ENCODE measurements at places on chromosomes 2 and 18.

- no peak for DNase-seq
These were observed 695.1 kb downstream of the ZEB2 start for GRCh38 chr2:143824791-143825190.

DNA sequence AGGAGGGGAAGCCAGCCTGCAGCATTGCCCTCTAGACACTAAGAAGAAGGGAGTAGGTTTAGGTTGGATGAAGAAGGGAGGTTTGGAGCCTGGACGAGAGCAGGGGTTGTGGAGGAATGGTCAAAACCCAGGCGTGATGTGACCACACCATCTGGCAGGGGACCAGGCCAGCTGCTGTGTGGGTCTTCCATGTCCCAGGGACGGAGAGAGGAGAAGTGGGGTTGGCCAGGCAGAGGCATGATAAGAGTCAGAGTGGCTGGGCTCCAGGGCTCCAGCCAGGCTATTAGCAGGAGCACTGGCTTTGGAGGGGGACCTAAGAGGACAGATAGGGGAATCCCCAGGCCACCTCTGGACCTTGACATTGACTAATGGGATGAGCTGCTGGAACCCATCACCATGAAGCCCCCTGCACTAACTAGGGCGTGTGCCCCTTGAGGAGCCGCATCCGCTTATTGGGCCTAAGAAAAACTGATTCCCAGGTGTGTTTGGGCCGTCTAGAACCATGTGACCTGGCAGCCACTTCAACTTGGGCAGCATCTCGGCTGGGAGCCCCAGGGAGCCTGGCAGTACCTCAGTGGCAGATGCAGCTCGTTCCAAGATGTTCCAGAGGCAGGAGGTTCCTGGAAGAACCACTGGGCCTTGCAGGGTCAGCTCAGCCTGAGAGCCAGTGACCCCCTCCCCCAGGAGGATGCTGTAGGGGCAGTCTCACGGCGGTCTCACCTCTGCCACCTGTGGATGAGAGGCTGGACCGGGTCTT is 235.1 kb downstream of the AGAP1 start:
- no peak for DNase-seq

DNA sequence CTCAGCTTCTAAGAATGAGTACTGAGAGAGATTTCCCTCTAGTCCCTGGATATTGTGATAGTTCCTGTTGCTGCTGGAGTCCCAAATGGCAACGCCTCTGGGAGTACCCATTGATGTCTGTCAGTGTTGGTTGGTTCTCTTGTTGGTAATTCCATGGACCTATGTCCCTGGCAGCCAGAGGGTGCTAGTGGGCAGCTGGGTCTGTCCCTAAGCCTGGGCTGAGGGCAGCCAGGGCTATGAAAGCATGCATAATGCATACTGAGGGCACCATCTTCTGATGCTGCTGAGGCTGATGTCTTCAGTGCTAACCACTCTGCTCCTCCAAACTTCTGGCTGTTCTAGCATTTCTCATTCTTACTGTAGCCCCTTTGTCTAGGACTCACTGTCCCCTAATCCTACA is 35.9 kb downstream of the NABP1 start:
- DNase-seq, result no peak

DNA sequence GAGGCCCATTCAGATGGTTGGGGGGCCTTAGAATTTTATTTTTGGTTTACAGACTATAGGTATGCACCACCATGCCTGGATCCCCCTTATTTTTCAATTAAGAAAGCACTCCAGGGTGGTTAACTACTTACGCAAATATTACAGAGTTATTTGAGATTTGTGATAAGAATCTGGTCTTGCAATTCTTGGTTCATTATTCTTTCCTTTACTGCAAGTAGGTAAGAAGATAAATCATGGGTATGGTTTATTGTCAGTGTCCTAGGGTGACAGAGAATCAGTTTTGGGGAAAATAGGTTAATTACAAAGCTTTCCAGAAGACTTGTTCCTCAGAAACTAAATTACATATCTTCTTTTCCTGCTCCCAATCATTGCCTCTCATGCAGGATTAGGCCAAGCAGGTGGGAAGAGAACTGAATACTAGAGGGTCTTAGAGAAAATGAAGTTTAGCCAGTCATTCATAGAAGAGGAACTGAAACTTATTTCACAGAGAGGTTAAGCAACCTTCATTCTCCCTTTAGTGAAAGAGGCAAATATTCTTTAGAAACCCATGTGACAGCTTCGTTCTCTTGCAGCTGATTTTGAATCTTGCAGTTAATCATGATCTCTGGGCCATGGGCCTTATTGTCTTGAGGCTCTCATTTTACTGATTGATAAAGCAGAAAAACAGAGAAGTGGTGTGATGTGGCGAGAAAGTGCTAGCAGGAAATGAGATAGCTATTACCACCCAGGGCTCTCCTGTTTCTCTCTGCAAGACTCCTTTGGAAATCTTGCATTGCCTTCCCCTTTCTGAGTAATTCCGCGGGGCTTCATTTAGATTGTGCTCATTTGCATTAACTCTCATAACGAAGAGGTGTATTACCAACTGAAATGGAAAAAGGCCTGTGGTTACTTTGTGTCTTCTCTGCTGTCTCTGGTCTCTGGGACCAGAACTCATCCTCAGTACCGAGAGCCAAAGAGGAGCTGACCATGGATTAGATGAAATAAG is 44.8 kb upstream of the ARHGAP25 start:
- DNase-seq, result no peak

DNA sequence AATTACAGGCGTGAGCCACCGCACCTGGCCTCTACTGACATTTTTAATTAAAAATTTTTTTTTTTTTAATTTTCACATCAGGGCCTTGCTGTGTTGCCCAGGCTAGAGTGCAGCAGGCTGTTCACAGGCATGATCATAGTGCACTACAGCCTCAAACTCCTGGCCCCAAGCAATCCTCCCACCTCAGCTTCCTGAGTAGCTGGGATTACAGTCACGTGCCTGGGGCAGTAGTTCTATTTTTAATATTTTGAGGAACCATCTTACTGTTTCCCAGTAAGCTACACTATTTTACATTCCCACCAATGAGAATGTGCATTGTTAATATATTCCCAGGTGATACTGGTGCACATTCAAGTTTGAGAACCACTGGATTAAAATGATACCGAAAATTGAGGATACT is 92.7 kb downstream of the WDSUB1 start:
- DNase-seq, result no peak

GRCh38 chr2:60354713-60355112 is 198.7 kb downstream of the BCL11A start:
- DNase-seq, result peak; percentile 75

GRCh38 chr2:96874198-96874831 is 4.4 kb upstream of the SEMA4C start:
- no peak for DNase-seq

DNA sequence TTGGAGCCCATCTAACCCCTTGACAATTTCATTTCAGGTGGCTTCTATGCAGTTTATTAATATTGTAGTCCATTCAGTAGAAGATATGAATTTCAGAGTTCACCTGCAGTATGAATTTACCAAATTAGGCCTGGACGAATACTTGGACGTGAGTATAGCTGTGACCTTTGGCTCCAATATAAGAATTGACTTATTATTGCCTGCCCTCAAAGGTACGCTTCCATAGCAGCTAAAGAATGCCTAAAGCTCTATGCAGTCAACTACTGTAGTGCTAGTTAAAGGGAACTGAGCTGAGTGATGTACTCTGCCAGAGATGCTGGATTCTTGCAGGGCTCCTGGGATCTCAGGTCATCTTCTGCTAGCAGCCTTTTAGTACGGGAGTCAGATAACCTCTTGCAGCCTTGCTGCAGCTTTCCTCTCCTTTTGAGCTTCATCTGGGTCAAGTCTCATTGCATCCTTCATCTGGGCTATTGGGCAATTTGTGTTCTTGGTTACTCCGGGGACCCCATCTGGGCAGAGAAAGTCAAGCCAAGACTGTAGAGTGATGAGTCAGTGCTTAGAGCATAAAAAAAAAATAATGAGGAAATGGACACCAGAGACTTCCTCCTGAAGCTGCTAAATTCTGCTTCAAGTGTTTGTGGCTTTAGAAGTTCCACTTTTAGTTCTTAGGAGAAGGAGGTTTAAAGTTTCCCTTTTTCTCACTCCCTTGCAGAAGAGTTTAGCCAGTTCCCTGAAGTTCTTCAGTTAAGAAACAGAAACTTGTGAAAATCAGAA is 105.6 kb downstream of the PRPF40A start:
- DNase-seq, result no peak

DNA sequence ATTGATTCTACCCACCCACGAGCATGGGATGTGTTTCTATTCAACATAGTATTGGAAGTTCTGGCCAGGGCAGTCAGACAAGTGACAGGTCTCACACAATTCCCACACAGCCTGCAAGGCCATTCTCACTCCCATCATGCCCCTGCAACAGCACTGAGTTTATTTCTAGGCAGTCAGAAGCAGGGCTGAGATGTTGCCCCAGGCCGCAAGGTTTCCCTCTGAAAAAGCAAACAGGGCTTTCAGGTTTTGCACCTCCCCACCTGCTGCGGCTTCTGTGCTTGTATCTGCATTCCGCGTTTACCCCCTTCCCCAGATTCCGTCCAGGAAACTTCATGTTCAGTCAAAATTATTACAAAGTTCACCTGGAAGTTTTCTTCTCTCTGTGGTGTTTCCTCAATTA is 9.4 kb upstream of the TACR1 start:
- DNase-seq, result no peak

DNA sequence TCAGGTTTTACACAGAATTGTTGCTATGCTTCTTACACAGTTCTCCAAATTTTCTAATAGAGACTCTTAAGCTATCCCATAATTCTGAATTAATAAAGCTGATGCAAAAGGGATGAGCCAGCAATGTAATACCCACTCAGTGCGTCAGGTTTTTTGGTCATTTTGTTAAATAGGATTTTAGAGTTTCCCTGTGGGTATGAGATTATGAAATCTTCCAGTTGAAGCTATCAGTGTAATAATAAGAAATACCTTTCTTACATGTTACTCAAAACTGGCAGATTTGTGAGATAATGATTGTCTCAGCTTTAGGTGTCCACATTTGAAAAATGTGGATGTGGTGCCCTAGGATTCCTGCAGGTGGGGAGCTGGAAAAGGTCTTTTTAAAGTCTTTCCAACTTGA is 44.5 kb downstream of the SOCS6 start:
- DNase-seq, result no peak

GRCh38 chr2:179019260-179019659 is 30.7 kb downstream of the CCDC141 start:
- DNase-seq, result no peak

DNA sequence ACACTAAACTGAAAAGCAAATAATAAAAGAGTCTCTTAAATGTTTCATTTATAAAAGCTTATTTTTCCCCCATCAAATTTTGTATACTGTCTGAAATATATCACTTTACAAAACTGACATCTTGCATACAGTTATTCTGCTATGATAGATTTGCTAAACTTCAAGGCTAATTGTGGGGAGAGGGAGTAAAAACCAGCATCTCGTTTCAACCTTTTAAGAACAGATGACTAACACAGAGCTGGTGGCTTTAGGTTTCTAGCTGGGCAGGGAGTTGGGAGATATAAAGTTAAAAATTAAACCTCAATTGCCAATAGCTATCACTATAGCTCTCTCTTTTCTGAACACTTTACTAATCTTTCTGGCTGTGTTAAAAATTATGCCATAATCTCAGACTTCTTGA is 23.5 kb downstream of the C1D start:
- no peak for DNase-seq

GRCh38 chr2:42974169-42974720 is 181.9 kb upstream of the HAAO start:
- DNase-seq, result no peak

DNA sequence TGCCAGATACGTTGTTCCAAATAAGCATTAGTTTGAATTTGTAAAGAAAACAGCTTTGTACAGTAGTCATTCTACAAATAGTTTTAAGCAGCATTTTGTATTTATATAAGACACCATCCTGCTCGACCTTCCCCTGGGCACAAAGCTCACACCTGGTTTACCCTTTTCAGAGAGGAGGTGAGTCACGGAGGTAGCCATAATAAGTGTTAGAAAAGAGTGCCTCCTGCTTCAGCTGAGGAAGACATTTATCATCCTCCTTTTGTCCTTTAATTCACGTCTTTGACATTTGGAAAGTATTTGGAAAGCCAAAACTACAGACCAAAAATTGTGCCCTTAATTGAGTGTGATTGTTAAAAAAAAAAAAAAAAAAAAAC is 6.8 kb downstream of the RAB12 start:
- peak; percentile 93 for DNase-seq

- no peak for DNase-seq
These were observed 114.3 kb downstream of the DIS3L2 start for GRCh38 chr2:232075859-232076258.

DNA sequence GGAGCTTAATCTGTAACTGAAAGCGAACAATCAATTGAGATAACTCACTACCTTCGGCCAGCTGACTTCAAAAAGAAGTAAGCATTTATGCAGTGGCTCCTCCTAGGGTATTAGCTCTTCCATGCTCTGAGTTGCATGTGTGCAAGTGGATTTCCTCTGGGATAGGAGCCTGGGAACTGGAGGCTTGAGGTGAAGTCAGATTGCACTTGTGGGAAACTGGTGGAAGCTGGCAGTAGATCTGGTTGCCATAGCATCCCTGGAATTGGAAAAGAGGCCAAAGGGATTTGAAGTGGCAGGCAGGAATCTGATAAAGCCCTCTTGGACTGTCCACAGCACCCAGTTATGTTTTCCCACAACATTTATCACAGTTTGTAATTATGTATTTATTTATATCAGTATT is 50.6 kb upstream of the FMNL2 start:
- DNase-seq, result no peak

- DNase-seq, result no peak
These were observed 61.4 kb downstream of the TGOLN2 start for GRCh38 chr2:85266146-85267041.

DNA sequence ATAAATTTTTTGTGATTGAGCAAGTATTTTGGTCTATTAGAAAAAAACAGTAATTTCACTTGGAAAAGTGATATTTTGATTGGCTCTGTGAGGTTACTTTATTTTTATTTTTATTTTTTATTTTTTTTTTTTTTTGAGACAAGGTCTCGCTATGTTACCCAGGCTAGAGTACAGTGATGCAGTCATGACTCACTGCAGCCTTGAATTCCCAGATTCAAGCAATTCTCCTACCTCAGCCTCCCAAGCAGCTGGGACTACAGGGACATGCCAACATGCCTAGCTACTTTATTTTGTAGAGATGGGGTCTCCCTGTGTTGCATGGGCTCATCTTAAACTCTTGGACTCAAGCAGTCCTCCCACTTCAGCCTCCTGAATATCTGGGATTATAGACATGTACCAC is 60.9 kb upstream of the MGAT5 start:
- DNase-seq, result no peak

- DNase-seq, result no peak
These were observed 15.4 kb upstream of the RBMS1 start for GRCh38 chr2:160509016-160509415.

DNA sequence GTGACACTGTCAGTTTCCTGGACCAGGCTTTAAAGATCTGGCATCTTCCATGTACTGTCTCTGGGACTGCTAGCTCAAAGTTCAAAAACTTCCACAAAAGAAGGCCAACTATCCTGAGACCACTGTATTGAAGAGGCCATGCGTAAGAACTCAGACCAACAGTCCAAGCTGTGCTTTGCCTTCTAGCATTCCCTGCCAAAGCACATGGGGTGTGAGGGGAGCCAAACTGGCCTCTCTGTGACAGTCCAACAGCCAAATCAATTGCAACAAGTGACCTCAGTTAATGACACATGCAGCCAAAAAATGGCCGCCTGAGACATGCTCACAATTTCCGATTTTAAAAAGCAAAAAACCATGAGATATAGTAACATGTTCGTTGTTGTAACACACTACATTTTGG is 160.3 kb upstream of the CDH19 start:
- DNase-seq, result no peak

Measured in DMS79 treated with DMSO at 0.1 percent for 48 hours (cell line).